Thymus (tissue), 14 donors: ENCODE measurements at places on chromosomes 11 and 22.

GRCh38 chr11:127242676-127243075 is 242.1 kb upstream of the KIRREL3 start:
- no peak for DNase-seq

- peak; percentile 68 for DNase-seq
Observed at GRCh38 chr11:17273668-17274282, 2.8 kb upstream of the NUCB2 start.

GRCh38 chr11:10302744-10303557 is 1.9 kb upstream of the ADM start:
- no peak for DNase-seq

DNA sequence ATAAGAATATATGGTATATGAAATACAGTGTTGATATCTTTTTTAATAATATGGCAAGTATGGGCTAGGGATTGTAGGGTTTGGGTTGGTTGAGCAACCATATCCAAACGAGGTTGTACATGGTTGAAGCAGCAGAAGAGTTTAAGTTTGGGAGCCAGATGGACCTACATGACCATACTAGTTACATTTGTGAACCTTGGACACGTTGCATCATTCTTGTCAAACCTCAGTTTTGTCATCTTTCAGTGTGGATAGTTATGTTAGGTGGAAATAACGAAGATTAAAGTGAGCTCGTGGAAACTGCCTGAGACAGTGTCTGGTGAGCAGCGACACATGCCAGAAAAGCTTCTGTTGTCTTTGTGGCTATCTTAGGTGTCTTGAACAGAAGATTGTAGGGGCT is 307.1 kb upstream of the KIRREL3 start:
- DNase-seq, result no peak
